ENCODE measurements at places on chromosomes 16 and 17.

- no peak for DNase-seq
These were observed 6.3 kb downstream of the STAT3 start for GRCh38 chr17:42381898-42382297.

GRCh38 chr16:69031877-69032301, 73.6 kb upstream of the HAS3 start:
- DNase-seq: no peak

- DNase-seq: no peak
These were observed 325.9 kb upstream of the TNRC6C start for GRCh38 chr17:77632619-77633018.

DNA sequence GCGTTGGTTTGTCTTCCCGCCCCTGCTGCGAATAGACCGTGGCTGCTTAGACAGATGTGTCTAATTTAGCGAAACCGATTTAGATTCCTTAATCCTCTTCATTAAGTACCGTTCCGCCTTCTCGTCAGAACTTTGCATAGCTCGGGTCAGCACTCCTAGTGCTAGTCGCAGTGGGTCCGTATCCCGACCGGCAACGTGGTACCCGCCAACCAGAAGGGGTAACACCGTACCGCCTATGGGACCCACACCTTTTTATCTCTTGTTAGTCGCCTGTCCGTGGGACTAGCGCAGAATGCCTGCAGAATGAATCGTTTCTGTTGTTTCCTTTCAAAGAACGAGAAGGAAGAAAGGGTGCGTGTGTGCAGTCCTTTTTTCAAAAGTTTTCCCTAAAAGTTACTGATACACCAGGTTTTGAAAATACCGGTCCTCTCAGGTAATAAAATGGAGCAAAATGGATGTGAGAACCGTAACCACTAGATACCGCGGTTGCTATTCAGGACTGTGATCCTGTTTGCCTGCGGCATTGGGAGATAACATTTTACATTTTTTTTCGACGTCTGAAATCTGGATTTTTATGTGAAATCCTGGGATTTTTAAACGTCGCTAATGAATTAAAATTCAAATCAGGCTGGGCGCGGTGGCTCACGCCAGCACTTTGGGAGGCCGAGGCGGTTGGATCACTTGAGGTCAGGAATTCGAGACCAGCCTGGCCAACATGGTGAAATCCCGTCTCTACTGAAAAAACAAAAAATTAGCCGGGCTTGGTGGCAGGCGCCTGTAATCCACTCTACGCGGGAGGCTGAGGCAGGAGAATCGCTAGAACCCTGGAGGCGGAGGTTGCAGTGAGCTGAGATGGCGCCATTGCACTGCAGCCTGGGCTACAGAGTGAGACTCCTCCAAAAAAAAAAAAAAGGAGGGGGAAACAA, 998 bp upstream of the SRSF1 start:
- no peak for DNase-seq

DNA sequence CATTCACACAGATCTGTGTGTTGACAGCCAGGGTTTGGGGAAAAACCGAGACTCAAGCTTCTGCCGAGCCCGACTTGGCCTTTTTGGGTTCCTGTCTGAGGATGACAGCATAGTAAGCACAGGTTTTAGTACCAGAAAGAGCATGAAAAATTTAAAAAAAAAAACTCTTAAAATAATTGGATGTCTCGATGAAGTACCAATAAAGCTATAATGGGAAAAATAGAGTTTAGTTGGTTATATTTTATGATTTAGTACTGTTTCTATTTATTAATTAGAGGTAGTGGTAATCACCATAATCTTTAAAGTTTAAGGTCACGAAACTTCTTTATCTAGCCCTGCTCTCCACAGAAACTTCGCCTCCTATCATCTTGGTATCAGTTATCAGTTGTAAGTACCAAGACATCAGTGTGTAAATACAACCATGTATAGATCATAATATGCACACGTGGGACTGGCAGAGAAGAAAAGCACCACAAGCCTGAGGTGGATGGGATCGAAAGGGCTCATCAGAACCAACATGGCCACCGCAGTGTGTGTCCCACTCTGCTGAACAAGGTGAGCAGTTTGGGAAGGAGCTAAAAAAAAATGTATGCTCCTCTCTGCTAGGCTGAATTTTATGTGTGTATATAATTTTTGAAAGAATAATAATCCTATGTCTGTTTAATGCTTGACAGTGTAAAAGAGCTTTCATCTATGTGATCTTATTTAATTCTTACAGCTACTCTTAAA, 14.4 kb upstream of the EEF2K start:
- no peak for DNase-seq

DNA sequence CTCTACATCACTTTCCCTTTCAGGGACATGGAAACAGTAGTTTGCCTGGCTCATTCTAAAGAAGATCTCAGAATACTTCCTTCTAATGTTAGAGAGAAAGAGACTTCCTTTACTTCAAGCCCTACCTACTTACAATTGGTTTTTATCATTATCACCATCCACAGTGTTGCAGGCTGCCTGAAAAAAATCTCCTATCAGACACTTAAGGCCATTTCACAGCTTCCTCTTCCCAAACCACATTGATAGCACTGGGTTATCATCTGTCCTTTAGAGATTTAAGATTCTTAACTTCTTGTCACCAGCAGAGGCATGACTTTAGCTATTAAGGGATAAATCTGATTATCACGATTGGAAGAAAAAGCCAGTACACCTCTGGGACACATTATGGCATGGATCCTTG, 178.5 kb upstream of the TBX2 start:
- no peak for DNase-seq
